ENCODE measurements at places on chromosomes 7 and 10. TPM values are rescaled to one million over a fixed set of nuclear protein-coding genes. Genes with fewer than 3 reads are reported as not detected.

The INHBA gene
- 73.3 TPM for total RNA-seq

DNA sequence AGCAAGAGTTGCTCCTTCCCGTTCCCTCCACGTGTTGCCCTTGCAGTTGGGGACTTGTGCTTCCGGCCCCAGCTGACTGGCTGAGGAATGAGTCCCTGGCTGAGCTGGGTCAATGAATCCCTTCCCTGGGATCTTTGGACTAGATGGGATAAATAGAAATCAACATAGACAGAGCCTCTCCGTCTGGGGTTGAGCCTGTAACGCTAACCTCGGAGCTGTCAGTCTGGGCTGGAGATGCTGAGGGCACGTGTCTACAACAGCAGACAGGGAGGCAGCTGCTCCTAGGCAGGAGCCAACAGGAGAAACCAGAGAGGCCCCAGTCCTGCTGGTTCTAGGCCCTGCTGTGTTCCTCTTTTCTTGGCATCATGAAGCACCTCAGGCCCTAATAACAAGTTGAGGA is 42.3 kb upstream of the HSPA12A start:
- no peaks in the 10 kb centered on the region for H3K27me3 ChIP-seq
- H3K36me3 ChIP-seq, result no peaks in the 10 kb centered on the region
- no peak for DNase-seq

DNA sequence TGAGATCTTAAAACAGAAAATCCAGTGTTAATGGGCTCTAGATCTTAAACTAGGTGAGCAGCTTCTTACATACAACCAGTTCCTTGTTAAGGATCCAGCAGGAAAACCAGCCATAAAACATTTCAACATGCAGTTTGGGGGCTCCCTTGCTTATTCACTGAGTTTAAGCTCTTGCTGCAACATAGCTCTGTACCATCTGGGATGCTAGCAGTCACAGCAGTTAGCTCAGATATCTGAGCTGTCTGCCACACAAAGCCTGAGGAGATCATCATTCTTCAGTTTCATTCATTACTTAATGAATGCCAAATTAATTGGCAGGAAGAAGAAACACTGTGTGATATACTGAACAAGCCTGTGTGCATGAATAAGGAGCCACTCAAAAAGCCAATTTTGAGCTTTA is 62.8 kb downstream of the PODXL start:
- H3K4me1 ChIP-seq, result no peaks in the 10 kb centered on the region
- H3K27me3 ChIP-seq, result no peaks in the 10 kb centered on the region
- no peak overlapping the region for H3K27ac ChIP-seq

- H3K27me3 ChIP-seq, result no peaks in the 10 kb centered on the region
- no peak overlapping the region for H3K27ac ChIP-seq
- H3K36me3 ChIP-seq, result no peaks in the 10 kb centered on the region
- H3K4me1 ChIP-seq, result no peaks in the 10 kb centered on the region
- DNase-seq, result peak; percentile 83
These were observed 54.3 kb upstream of the KDM7A start for GRCh38 chr7:140230861-140231770.

DNA sequence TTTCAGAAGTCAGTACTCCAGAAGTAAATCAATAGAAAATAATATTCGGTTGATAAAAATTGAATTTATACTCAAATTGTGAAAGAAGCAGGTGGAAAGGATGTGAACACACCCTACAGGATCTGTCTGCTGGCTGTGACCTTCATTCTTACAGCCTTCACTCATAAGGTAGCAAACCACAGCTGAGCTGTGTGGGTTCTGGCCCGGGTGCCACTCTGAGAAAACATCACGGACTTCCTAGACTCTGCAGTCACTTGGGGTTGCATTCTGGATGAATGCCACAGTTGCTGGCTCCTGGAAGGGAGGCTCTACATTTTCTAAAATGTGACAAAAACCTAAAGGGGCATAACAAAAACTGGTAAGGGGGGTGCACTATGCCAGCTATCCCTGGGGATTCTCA is 36.0 kb upstream of the ABLIM1 start:
- no peaks in the 10 kb centered on the region for H3K4me1 ChIP-seq
- no peak overlapping the region for H3K4me3 ChIP-seq
- no peak for DNase-seq
- no peak overlapping the region for H3K27ac ChIP-seq
- no peaks in the 10 kb centered on the region for H3K27me3 ChIP-seq

- H3K27ac ChIP-seq, result no peak overlapping the region
- H3K4me1 ChIP-seq, result no peaks in the 10 kb centered on the region
- H3K36me3 ChIP-seq, result no peaks in the 10 kb centered on the region
- no peaks in the 10 kb centered on the region for H3K27me3 ChIP-seq
- no peak overlapping the region for H3K4me3 ChIP-seq
These were observed 299.1 kb downstream of the PLXNA4 start for GRCh38 chr7:132276976-132277725.

The ZWINT gene
- total RNA-seq, result 2.9 TPM

DNA sequence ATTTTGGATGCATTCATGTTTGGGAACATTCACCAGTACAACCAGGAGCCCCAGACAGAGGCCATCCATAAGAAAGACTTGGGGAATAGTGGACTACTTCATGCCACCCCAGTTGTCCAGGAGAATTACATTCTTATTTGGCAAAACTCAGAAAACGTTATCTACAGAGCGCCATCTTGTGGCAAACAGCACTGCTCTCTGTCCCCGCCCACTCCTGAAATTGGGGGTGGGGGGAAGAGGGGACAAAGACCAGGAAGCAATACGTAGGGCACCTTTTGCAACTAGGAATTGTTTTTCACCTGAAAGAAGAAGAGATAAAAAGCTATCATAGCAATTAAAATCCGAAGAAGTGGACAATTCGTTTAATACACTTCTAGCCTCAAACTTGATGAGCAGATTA is 134.6 kb upstream of the MGMT start:
- DNase-seq, result no peak
- H3K27me3 ChIP-seq, result no peaks in the 10 kb centered on the region
- H3K27ac ChIP-seq, result no peak overlapping the region
- H3K4me1 ChIP-seq, result no peaks in the 10 kb centered on the region
- H3K36me3 ChIP-seq, result no peaks in the 10 kb centered on the region

- no peak overlapping the region for H3K4me3 ChIP-seq
- DNase-seq, result no peak
- no peak overlapping the region for H3K27ac ChIP-seq
These were observed 98.6 kb upstream of the FEZF1 start for GRCh38 chr7:122403113-122403512.

DNA sequence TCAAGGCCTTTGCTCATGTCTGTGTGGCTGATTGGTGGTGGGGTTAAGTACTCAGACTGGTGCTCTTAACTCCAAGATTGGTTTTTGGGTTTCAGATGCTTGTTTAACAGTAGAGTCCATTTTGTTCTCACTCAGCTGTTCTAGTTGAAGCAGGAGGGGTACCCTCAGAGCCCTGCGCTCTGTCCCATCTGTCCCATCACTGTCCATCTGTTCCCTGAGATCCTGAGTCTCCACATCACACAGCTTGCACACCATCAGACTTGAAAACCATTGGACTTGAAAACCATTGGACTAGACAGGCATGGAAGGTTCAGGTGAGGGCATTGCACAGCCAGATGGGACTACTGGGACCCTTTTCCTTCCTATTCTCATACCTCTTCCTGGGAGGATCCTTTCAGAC is 39.3 kb downstream of the TMEM178B start:
- H3K27ac ChIP-seq, result no peak overlapping the region
- DNase-seq, result no peak
- H3K27me3 ChIP-seq, result no peaks in the 10 kb centered on the region
- H3K4me3 ChIP-seq, result no peak overlapping the region

DNA sequence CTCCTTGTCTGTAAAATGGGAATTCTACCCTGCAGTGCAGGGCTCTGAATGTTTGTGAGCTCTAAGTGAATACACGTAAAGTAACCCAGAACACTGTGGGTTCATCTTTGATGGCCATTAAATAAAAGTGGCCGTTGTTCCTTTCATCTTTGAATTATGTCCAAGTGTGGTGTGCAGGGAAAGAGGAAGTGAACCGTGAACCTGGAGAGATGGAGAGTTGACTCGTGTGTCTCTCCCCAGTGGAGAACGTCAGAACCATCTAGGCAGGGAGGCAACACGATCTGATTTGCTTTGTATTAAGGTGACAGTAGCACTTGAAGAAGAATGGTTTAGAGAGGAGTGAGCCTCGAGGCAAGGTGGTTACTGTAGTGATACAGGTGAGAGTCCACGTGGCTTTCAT is 93.5 kb upstream of the GJD4 start:
- no peak for DNase-seq
- no peaks in the 10 kb centered on the region for H3K27me3 ChIP-seq
- no peak overlapping the region for H3K4me3 ChIP-seq
- no peaks in the 10 kb centered on the region for H3K36me3 ChIP-seq
- no peak overlapping the region for H3K27ac ChIP-seq
- no peaks in the 10 kb centered on the region for H3K4me1 ChIP-seq

The CACNB2 gene
- total RNA-seq, result 14.6 TPM

DNA sequence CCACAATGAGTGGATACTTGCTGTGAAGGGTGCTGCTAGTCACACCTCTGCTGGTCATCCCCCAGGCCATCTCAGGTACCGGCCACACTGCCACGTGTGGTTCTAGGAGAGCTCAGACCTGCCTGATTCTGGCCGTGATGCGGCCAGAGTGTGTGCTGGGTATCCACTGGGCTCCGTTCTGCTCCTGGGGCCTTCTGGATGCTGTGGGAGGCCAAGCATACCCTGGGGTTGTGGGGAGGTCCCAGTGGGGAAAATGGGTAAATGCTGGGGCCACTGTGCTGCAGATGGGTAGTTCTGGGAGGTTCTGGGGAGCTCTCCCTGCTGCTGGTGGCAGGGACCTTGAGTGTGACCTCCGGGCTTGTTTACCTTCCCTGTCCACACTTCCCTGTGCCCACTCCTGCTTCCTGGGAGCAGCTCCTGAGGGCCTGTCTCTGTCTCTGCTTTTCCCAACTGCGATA is 318.4 kb downstream of the GLRX3 start:
- no peaks in the 10 kb centered on the region for H3K36me3 ChIP-seq
- H3K4me1 ChIP-seq, result no peaks in the 10 kb centered on the region
- DNase-seq, result no peak
- H3K27me3 ChIP-seq, result no peaks in the 10 kb centered on the region

The VSTM4 gene
- total RNA-seq, result 24.6 TPM

DNA sequence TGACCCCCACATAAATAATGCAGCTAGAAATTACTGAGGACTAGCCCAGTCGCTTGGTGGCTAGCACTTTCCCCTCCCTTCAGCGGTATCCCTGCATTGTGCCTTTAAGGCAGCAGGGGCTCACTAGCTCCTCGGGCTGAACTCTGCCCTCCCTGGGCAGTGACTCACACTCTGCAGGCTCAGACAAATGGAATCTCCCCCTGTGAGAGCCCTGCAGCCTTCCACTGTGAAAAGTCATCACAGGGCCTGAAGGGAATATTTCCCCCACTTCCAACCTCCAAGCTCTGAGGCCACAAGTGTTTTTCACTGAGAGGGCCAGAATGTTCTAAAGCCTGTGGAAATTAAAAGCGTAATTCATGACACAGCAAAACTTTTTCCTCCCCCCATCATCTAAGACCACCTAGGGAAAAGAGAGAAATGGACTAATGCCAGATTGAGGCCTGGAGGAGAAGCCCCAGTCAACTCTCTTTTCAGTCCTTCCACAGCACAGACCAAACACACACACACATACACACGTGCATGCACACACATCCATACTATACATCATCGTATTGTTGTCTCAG is 93.6 kb upstream of the COL1A2 start:
- H3K36me3 ChIP-seq, result no peaks in the 10 kb centered on the region
- peaks cover 10% of the 10 kb centered on the region for H3K4me1 ChIP-seq
- H3K27me3 ChIP-seq, result no peaks in the 10 kb centered on the region
- peak overlapping the region; percentile 87 for H3K27ac ChIP-seq
- no peak overlapping the region for H3K4me3 ChIP-seq
- DNase-seq, result peak; percentile 93

- H3K4me3 ChIP-seq, result no peak overlapping the region
- no peak for DNase-seq
- no peak overlapping the region for H3K27ac ChIP-seq
These were observed 332.2 kb downstream of the EXOC4 start for GRCh38 chr7:133584956-133585668.

- no peak overlapping the region for H3K4me3 ChIP-seq
- no peak for DNase-seq
- no peaks in the 10 kb centered on the region for H3K36me3 ChIP-seq
- no peak overlapping the region for H3K27ac ChIP-seq
These were observed 1.5 kb downstream of the FAM170B start for GRCh38 chr10:49132362-49132737.

DNA sequence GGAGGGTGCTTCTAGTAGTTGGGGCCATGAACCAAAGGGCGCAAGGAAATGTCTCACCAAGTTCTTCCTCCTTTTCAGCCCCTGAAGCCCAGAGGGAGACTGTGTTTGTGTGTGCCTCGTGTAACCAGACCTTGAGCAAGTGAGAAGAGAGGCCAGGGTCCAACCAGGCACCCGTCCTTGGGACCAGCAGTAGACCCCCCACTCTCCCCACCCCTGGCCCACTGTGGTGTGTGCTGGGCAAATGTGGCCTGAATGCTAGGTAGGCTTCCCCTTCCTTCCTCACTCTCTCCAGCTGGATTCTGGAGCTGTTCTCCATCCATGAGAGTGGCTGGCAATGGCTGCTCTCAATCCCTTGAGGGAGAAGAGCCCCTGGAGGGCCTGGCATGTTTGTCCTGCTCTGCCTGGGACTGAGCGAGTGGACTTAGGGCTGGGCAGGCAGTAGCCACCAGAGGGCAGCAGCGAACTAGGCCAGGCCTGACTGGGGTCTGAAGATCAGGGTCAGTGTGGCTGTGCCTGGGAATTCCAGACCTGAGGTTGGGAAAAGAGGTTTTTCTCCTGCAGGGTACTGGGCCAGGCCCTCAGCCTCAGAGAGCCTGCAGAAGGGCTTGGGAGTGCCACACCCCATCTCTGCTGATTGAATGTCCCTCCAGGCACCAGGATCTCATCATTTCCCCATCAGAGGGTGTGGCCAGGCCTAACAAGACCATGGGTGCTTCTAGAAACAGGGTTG is 12.5 kb downstream of the SFRP5 start:
- no peaks in the 10 kb centered on the region for H3K4me1 ChIP-seq
- DNase-seq, result peak; percentile 84
- H3K36me3 ChIP-seq, result peaks cover 5% of the 10 kb centered on the region
- H3K27ac ChIP-seq, result no peak overlapping the region
- H3K4me3 ChIP-seq, result no peak overlapping the region

- peak; percentile 62 for DNase-seq
- H3K27ac ChIP-seq, result no peak overlapping the region
- H3K36me3 ChIP-seq, result no peaks in the 10 kb centered on the region
- no peak overlapping the region for H3K4me3 ChIP-seq
- no peaks in the 10 kb centered on the region for H3K4me1 ChIP-seq
These were observed 151.0 kb downstream of the CHN2 start for GRCh38 chr7:29345590-29345989.

DNA sequence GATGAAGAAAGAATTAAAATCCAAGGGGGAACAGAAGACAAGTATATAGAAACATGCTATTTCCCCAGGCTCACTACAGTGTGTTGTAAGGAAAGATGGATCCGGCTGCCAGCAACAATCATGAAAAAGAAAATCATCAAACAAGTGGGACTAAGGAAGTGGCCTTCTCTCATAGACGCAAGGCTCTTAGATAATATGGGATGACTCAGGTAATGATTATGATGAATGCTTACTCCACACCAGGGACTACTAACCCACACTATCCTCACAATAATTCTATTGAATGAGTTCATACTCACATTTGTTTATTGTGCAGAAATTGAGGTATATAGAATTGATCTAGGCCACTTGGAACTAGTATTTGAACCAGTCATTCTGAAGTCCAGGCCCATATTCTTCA is 111.2 kb upstream of the BET1 start:
- H3K4me3 ChIP-seq, result no peak overlapping the region
- H3K27ac ChIP-seq, result no peak overlapping the region
- H3K27me3 ChIP-seq, result no peaks in the 10 kb centered on the region
- DNase-seq, result no peak
- H3K4me1 ChIP-seq, result no peaks in the 10 kb centered on the region

The RADIL gene
- 4.0 TPM for total RNA-seq
